CD4-positive, alpha-beta T cell treated with Interleukin-17A for 1 hour (primary cell): ENCODE measurements at places on chromosomes 11 and 22.

DNA sequence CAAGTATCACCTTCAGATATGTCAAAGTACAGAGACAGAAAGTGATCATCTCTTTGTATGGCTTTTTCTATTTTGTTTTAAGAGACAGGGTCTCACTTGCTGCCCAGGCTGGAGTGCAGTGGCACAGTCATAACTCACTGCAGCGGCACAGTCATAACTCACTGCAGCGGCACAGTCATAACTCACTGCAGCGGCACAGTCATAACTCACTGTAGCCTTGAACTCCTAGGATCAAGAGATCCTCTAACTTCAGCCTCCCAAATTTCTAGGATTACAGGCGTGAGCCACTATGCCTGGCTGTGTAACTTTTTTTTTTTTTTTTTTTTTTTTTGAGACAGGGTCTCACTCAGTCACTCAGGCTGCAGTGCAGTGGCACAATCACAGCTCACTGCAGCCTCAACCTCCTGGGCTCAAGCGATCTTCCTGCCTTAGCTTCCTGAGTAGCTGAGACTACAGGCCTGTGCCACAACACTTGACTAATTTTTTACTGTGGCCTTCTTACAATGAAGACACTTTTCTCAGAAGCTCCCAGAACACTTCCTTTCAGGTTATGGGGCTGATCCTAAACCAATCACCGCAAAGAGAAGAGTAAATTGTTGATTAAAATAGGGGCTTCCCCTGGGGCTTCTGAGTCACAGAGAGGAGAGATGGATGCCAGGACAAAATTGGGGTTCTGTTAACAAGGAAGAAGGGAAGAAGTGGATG, 9.0 kb upstream of the HIKESHI start:
- DNase-seq: peak; percentile 42

DNA sequence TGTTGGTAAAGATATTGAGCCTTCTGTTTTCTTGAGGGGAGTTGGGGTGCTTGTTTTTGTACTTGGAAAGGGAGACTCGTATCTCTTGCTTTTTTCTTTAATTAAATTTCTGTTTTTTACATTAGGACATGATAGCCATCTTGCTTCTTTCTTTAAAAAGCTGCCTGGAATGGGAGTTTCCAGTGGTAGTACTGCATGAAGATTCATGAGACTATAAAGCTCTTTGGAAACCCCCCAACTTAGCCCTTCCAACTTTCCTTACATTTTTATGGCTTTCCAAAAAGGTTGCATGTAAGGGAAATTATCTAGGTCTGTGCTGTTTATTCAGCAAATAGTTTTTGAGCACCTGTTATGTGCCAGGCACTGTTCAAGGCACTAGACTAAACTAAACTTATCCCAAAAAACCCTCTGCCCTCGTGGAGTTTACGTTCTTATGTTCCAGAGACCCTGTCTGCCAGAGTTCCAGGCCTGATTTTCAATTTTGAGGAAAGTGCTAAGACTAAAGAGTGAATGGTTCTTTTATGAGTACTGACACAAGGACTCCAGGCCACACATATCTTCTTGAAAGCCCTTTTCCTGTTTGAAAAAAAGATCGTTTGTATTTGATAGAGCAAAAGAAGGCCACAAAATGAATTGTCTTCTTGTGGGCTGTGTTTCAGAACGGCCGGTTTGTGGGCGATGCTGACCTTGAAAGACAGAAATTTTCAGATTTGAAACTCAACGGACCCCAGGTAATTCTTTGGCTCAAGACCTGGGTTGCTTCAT, 31.9 kb downstream of the CTNND1 start:
- DNase-seq: no peak

- DNase-seq: no peak
Observed at GRCh38 chr22:28892175-28892731, 8.9 kb downstream of the ZNRF3 start.

DNA sequence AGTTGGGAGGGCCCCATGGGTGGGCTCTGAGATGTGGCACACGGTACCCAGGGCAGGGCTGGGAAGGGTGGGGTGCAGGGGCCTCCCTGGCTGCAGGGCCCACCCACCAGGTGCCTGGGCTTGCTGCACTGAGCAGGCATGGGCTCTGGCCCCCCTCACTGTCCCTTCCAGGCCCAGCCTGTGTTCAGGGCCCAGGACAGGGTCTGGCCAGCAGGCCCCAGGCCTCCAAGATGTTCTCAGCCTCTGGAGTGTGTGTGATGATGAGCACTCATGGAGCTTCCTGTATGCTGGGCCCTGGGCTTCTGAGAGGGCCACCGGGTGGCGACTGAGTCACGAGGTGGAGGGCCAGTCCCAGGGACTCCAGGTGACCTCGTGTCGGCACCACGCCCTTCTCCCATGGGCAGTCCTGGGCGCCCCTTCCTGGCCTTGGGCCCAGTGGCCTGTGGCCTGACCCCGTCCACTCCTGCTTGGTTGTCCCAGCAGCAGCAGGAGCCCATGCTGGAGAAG, 55.9 kb upstream of the CCDC188 start:
- peak; percentile 4 for DNase-seq

- DNase-seq: no peak
Observed at GRCh38 chr11:94077552-94078293, 50.9 kb upstream of the PANX1 start.

- DNase-seq: peak; percentile 33
Observed at GRCh38 chr11:64181506-64182411, 4.2 kb upstream of the STIP1 start.

GRCh38 chr11:1401171-1401445, 11.4 kb downstream of the BRSK2 start:
- DNase-seq: no peak

GRCh38 chr11:61281581-61282250, 13.4 kb downstream of the VWCE start:
- DNase-seq: no peak

GRCh38 chr11:111526501-111526900, 11.9 kb downstream of the HOATZ start:
- DNase-seq: no peak

DNA sequence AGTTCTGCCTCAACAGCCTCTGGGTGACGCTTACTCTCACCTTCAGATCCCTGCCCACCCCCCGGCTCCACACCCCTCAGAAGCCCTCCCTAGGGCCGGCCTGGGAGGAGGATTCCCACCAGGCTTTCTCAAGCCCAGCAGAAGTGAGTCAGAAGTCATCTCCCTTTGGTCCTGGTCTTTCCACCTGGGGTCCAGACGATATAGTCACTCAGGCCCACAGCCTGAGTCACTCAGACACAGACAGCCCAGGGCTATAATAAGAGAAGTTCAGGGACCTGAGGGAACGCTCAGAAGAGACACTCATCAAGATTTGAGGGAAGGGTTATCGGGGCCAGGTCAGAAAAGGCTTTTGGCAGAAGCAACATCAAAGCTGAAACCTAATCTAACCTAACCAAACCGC, 127.1 kb downstream of the SPATA19 start:
- DNase-seq: no peak

GRCh38 chr22:41216984-41217383, 11.9 kb downstream of the L3MBTL2 start:
- DNase-seq: no peak

DNA sequence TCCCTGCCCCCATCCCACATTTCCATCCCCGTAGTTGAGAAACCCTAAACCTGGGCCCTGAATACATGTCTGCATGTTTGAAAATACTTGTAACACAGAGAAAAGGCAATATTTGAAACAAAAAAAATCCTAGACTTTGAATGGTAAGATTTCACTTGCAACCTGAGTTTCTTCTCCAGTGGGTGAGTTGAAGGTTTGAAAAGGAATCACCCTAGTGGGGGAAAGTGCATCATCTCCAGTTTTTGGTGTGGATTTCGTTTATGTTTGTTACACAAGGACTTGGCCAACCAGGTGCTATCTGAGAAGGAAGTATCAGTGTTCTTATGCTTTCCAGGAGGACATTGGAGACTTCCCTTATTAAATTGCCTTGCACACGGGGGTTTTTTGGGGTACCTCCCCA, 90.4 kb downstream of the ABTB2 start:
- DNase-seq: no peak

- peak; percentile 44 for DNase-seq
Observed at GRCh38 chr11:832529-833113, at the start of gene CD151. Gene CD151, plus strand, starts transcription at chr11:832952. Its CDS starts 3,118 bp downstream, at chr11:836070.

GRCh38 chr11:125978778-125979407, 33.0 kb downstream of the VSIG10L2 start:
- no peak for DNase-seq

- no peak for DNase-seq
Observed at GRCh38 chr22:40965936-40966725, 15.0 kb downstream of the RBX1 start.

GRCh38 chr11:121670805-121671282, 218.1 kb upstream of the SORL1-AS1 start:
- no peak for DNase-seq

DNA sequence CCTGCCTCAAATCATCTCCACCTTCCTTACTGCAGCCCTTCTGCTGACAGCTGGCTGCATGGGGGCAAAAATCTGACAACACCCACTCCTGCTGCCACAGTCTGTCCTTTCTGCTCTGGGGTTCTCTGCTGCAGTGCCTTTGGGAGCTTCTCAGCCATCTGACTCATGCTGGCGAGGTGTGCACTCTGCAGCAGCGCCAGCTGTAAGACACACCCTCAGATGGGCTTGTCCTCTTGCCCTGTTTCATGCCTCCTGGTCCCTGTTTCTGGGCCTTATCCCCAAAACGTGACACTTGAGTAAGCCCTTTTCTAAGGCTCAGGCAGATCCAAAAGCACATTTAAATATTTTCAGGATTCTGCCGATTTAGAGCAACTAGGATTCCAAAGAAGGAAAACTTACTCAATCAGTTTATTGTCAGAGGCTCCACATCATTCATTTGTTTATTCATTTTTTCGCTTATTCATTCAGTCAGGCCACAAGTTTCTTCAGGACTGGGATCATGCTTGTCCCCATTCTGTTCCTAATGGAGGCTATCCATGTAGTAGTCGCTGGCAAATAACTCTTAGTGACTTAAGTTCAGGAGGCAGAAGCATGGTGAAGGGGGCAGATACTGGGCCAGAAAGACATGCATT, 60.2 kb downstream of the SMIM38 start:
- DNase-seq: no peak

DNA sequence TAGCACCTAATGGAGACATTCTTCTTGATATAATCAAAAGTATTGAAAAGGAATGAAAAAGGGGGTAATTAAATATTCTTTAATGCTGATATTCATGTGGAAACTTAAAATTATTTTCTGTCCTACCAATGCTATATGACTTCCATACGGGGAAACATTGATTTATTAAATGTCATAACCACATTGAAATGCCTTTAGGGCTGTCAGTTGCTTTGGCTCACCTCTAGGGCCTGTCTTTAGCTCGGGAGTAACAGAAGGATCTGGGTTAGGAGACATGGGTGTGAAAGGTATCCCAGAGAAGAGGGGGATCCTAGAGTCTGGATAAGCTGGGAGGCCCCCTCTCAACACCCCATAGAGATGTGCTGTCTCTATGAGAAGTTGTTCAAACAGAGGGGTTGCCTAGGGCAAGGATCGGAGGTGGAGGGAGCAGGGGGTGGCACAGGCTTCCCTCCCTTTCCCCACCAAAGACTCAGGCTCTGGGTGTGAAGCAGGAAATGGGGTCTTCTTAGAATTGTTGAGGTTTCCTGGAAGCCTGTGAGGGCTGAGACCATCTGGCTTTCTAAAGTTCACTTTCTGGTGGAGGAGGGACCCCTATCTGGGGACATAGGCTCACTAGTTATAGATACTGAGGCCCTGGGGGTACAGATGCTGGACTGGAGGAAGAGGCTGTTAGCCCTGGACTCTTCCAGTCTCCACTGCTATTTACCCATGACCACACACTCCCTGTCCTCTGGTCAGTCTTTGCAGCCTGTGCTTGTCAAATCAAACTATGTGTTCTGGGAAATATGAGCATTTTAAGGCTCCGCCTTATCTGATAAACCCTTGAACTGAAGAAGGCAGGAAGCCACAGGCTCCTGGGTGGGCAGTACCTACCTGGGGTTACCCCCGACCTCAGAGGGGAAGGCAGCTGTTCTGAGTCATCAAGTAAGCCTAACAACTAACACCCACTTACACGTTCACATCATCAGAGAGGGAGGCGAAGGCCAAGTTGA, 55.8 kb upstream of the RRAS2 start:
- peak; percentile 80 for DNase-seq

DNA sequence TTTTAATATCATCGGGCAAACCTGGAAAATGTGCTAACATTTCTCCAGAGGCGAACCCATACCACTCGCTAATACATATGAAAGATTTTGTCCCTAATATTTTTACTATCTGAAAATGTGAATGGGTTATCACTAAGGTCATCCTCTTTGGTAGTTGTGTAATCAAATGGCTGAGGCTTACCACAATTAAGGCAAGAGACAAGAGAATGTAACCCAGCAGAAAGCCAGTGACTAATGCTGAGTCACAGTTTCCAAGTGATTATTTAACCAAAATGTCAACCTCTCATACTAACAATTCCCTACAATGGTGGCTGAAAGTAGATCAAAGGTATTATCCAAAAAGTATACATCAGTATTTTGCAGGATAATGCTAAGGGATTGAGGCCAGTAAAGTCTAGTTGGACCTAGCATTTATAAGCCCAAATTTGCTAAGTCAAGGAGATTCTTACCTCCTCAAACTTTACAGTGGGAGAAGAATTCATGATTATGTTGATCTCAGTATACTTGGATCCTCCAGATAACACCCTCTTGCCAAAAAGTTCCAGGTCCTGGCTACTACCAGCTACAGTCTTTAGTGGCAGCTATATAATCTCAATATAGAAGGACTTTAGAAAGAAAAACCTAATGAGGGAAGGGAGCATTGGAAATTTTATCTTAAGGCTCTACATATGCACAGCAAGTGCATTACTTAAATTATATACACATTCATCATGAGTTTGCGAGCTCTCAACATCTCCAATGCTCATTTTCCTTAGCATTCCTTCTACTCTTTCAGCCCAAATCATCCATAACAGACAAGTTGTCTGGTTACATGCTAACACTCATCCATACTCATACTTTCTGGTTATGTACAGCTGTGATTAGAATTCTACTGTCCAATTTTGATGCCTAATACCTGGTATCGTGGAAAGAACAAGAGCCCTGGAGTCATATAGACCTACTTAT, 25.4 kb downstream of the SIK3 start:
- peak; percentile 47 for DNase-seq

DNA sequence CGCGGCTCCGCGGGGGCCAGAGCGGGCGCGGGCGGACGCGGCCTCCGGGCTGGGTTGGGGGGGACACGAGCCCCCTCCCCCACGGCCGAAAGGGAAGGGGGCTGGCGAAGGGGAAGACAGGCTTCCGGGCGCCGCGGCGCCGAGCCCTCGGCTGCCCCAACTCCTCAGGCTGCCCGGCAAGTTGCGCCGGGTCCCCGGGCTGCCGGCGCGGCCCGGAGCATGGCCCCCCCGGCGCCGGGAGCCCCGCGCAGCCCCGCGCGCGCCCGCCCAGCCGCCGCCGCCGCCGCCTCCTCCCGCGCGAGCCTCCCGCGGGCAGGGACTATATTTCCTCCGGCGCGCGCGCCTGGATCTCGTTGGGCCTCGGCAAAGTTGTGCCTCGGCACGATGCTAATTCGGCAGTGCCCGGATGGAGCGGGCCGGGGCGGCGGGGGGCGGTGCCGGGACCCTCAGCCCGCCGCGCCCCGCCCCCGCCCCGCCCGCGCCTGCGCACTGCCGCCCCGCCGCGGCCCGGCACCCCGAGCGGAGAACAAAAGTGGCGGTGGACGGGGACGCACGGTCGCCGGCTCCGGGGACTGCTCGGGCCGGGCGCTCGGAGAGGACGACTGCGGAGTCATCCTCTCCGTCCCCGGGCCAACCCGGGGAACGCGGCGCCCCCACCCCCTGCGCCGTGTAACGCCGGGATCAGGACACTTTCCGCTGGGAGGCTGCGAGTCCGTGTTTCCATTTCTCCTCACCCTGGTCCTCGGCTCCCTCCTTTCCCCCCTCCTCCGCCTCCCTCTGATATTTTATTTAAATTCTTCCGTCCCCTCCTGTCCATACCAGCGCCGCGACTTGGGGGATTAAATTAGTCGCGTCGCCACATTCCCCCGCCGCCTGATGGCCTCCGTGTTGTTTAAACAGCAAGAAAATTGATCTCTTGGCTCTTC, at the start of gene PHF21B:
PHF21B (minus strand) TSS at position 400 of the 926 bp plus-strand sequence. CDS start 456 bp downstream, outside the sequence.
- DNase-seq: no peak
